ENCODE measurements at places on chromosomes 12 and 14.
A peak's percentile ranks its signal among the peaks of the same experiment; 100 is the strongest.

- no peak for DNase-seq
These were observed 132.5 kb upstream of the FOXN3 start for GRCh38 chr14:89549381-89550125.

DNA sequence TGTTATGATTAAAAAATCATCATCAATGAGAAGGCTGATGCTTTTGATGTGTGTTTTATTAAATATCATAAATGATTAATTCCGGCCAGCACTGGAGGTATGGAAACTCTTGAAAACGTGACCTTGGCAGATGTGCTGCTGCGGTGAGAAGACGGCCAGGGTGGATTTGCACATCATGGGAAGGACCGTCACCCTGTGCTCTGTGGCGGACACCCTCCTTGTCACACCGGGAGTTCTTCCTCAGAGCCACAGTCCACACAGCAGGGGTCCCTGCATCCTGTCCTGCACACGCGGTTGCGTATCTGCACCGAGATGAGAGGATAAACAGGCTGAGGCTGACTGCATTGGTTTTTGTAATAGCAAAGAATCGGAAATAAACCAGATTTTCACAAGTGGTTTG, 33.5 kb downstream of the FZD10 start:
- no peak for DNase-seq

DNA sequence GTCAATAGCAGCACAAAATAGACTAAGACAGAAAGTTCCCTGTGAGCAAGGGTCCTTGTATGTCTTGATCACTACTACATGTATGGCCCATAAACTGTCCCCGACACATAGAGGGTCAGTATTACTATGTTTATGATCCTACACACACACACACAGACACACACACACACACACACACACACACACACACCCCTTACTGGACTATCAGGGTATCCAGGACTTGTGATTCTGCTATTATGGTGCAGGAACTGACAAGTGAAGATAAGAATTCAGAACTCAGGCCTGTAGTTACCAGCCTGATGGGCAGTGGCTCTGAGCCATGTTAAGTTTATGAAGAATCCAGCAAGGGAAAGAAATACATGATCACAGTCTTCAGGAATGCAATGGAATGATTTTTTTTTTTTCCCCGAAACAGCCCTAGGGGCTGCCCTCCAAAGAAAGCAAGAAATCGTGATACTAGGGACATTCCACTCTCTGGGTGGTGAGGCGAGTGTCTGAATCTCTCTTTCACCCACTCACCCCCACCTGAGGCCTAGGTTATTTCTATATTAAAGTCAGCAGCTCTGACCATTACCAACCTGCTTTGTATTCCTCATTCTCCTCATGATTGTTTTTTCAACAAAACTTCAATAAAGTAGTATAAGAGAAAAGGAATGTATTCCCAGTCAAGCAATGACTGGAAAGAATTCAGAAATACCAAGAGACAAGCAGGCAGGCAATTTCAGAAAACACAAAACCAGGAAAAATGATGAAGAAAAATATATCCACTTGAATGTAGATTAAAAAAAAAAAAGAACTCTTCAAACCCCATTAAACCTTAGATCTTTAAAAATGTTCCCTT, 105.8 kb downstream of the AVPR1A start:
- DNase-seq = no peak

DNA sequence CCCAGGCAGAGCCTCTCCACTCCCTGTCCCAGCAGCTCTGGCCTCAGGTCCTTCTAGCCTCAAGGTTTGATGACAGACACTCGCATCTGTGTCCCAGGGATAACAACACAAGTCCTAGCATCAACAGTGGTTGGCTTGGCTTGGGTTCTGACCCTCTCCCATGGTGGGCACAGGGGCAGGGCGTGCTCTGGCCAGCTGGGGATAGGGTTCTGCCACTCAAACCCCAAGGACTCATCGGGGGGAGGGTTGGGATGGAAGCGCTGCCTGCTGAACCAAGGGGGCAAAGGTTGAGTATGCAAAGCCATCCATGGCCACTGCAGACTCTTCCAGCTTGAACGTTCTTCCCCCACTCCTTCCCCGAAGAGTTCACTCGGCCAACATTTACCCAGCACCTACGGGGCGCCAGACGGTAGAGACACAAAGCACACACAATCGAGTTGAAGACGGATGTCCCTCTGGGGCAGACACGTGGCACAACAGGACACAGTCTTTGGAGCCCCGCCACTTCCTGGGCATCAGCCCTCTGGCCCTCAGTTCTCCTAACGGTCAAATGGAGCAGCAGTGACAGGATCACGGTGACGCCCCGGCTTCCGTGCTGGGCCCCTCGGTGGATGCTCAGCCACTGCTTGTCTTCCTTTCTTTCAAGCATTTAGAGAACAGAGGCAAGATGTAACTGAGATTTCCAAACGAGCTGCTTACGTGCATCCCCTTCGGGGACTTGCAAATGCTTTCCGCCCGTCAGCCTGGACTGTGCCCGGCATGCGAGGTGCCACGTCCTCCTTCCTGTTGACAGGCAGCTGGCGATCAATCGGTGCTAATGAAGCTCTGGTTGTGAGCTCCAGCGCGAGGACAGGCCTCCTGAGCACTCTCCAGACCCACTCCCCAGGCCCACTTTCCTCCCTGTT, 42.6 kb downstream of the DLK1 start:
- DNase-seq = no peak

DNA sequence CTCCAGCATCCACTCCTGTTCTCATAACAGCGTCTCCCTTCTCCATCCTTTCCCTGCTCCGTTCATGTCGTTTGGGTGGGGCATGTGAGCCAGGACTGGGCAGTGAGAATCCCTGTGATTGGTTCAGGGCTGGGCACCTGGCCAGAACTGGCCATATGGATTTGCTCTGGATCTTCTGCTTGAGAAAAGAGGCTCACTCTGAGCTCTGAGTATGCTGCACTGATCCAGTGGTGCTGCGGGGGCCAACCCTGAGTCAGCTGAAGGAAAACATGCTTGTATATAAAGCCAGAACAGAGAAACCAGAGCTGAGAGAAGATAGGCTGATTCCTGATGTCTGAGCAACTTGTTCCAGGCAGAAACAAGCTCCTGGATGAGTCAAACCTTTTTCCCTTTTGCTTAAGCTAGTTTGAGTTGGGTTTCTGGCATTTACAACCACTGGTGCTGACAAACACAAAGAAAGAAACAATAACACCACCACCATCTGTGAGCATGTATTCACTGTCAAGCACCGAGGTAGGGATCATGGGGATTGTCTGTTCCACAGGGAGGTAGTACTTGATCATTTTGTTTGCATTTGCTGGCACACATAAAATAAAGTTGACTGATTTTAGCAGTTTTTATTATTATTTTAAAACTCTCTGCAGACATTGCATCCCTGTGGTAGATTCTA, 14.0 kb upstream of the HPD start:
- no peak for DNase-seq

DNA sequence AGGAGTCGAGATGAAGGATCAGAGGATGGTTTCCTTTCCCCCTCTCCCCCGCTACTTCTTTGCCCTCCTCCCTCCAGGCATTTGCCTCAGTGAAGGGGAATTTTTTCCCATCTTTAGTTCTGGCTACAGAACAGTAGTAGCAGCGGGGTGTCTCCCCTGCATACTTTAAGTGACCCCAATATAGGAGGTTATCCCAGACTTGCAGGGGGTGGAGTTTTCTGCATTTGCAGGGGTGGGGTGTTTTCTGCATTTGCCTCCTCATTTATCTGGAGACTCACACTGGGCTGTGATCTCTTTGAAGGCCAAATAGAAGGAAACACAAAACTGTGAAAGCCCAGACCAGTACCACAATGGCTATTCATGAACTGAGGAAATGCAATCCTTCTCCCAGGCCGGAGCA, 19.8 kb downstream of the PTPRB start:
- no peak for DNase-seq

GRCh38 chr12:76290963-76291859, 57.0 kb downstream of the BBS10 start:
- DNase-seq = no peak

DNA sequence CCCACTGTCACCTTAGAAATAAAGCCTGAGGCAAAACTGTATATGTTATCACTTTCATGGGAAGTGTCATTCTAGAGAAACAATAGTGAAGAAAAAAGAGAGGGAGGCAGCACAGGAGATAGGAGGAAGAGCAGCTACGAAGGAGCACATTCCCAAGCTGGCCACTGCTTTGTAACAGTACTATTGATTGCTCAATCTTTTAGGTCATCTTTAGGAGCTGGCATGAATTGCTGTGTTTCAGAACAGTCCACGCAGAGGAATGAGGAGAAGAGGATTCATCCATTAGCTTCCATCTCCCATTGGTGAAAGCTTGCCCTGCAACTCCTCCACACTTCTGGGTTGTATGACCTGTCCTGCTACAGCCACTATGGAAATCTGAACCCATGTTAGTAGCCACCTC, 372.5 kb upstream of the DDHD1 start:
- DNase-seq = no peak

DNA sequence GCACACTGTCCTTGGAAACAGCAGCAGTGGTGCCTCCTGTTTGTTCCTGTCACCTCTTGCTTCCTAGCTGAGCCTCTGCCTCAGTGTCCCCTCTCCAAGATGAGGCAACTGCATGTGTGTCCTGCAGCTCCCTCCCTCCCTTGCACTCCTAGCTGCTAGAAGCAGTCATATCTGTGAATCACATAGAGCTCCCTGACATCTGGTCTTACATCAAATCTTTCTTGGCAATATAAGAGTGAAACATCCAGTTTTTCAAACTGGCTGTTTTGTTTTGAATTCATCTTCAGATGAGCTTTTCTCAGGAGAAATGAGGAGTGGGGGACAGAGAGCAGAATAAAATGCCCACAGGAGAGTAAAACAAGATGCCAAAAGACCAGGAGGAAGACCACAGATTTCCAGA, 103.7 kb downstream of the VCPKMT start:
- no peak for DNase-seq

DNA sequence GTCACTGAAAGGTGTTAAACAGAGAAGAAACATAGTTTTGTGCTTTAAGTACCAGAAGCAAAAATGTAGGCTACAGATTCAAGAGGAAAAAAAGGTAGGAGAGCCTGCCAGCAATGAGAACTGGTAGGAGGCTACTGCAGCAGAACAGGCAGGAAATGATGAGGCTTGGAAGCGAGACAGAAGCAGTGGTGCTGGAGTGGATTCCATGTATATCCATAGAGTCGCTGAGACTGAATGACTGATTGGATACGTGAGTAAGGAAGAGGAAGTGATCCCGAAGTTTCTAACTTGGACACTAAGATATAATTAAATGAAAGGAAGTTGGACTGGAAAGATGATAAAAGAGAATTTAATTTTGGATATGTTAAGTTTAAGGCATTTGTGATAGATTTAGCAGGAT, 45.0 kb upstream of the CCDC91 start:
- DNase-seq = no peak

DNA sequence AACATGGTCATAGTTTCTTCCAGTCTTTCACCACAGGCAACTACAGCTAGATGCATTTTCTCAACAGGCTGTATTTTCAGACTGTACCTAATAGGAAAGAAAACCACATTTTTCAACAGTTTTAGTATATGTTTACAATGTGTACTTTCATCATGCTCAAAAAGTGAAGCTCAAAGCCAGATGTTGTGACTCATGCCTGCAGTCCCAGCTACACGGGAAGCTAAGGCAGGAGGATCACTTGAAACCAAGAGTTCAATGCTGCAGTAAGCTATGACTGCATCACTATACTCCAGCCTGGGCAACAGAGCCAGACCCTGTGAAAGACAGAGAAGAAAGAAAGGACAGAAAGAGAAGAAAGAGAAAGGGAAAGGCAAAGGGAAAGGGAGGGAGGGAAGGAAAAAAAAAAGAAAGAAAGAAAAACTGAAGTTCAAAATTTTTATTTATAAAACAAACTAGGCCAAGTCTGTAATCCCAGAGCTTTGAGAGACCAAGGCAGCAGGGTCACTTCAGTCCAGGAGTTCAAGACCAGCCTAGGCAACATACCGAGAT, 25.5 kb downstream of the GXYLT1 start:
- no peak for DNase-seq

GRCh38 chr12:95815632-95816212, 25.2 kb upstream of the NTN4 start:
- DNase-seq = peak; percentile 70

GRCh38 chr14:52686176-52686575, 9.2 kb downstream of the ERO1A start:
- no peak for DNase-seq

GRCh38 chr14:72401101-72401625, 468.9 kb downstream of the RGS6 start:
- DNase-seq = no peak

DNA sequence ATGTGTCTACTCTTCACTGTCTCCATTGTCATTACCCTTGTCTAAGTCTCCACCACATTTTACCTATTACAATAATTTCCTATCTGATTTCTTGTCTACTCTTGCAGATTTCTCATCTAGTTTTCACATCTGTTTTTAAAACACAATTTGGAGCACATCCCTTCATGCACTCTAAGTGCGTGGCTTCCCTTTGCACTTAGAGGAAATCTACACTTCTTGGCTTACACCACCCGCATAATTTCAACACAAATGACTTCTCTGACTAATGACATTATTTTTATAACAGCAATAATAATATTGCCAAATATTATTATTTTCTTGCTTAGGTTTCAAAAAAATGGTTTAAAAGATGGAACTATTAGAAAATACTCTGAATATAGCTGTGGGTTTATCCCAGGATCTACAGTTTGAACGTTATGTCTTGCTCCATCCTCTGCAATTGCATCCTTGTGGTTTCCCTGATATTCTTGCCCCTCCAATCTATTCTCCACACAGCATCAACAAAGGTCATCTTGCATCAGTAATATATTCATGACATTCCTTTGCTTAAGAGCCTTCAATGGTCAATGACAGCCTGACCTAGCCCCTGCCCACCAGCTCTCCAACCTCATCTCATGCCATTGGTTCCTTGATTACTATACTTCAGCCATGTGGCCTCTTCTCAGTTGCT, 153.7 kb downstream of the SLC25A21 start:
- no peak for DNase-seq

- DNase-seq = no peak
These were observed 57.5 kb downstream of the ARHGAP5 start for GRCh38 chr14:32134448-32135097.

Measured in Kasumi-1 (cell line).